ENCODE measurements at places on chromosomes 2 and 18.

GRCh38 chr18:41022484-41022883 lies 932.5 kb upstream of the PIK3C3 start:
- no peak for DNase-seq

GRCh38 chr2:70895998-70896764 lies 39.5 kb upstream of the ATP6V1B1 start:
- DNase-seq, result no peak

DNA sequence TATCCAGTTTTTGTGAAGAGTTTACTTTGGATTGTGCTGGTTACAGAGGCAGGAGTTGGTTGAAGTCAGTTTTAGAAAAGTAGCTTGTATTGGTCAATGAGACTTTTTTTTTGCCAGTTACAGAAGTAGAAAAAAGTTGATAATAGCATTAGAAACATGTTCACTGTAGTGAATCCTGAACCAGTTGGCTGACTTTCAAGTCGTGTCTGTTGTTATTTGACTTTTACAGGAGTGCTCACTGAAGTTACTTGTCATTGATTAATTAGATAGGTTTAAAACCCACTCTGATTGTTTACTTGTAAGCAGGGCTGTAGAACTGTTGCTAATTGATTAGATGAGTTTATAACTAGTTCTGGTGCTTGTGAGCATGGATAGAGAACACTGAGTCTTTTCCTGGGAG lies 312.0 kb upstream of the VWC2L start:
- no peak for DNase-seq

- DNase-seq, result no peak
Measured at GRCh38 chr2:55018619-55019018, 31.6 kb downstream of the RTN4 start.

DNA sequence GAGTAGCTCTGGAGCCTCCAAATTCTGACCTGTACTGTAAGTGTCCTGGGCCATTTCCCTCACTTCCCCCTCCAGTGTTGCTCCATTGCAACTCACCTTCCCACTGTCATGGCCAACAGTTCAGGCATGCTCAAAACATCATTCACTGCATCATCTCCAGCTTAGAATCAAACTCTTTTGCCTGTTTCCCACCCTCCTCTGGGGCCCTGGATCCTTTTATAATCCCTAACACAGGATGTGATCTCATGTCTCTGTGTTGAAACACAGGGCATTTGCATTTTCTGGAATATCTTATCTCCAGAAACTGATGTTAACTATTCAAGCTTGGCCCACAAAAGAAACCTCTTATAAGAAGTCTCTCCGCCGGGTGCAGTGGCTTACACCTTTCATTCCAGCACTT lies 3.0 kb downstream of the DPP4 start:
- DNase-seq, result no peak

- DNase-seq, result no peak
Measured at GRCh38 chr2:171347591-171348032, 86.2 kb downstream of the METTL8 start.

DNA sequence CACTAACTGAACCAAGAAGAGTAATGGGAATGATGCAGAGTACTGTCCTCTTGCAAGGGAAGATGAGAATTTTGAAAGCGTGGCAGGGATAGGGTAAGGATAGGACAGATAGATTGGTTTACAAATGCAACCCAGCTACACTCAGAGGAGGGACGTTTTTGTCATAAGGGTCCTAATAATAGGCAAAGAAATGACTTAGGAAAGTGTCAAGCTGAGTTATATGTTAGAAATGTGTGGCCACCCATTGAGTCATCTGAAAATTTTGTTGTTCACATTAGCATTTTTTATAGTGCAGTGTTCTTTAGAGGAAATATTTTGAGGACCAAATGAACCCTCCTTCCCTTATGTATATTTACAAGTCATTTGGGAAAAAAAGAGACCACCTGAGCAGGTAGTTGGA lies 137.5 kb downstream of the PHLPP1 start:
- DNase-seq, result no peak

Measured in activated naive CD4-positive, alpha-beta T cell (primary cell).